ENCODE measurements at places on chromosomes 16 and 17.

DNA sequence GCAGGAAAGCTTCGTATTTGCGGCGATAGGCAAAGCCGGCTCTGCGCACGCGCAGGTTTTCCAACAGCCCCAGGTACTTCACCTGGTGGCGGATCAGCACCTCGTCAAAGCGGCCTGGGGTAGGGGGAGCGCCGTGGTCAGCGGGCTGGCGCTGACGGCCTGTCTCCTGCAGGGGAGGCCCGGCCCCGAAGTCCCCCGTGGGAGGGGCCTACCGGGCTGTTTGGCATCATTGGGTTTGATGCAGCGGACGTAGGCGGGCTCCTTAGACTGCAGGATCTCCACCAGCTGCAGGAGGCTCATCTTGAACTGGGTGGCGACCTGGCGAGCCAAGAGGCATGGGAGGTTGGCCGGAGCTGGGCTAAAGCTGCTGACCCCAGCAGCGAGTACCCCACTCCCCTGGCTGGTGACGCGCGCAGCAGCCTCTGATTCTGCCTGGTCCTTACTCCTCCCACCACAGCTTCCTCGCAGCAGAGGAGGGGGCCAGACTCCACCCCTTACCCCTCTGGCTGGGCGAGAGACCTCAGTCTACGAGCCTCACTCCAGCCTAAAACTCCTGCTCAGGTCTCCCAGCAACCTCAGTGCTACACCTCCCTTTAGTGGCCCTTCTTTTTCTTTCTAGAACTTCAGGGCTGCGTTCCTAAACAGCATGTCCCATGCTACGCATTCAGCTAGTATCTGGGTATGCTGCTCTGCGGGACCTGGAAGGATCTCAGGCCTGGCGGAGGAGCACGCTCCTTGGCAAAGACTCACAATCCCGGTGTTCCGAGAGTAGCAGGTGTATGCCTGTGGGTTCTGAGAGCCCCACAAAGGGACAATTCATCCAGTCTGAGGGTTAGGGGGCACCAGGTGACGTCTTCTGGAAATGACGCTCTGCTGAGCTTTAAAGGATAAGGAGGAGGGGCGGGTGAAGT, 16.1 kb upstream of the CRK start:
- H3K27me3 ChIP-seq = no peaks in the 10 kb centered on the region
- H3K36me3 ChIP-seq = peaks cover 82% of the 10 kb centered on the region
- H3K4me3 ChIP-seq = no peak overlapping the region
- no peaks in the 10 kb centered on the region for H3K4me1 ChIP-seq

GRCh38 chr16:68289621-68290329, 21.0 kb downstream of the SLC7A6OS start:
- H3K4me3 ChIP-seq = no peak overlapping the region
- peak overlapping the region; percentile 83 for H3K27ac ChIP-seq
- no peaks in the 10 kb centered on the region for H3K27me3 ChIP-seq

GRCh38 chr17:32926183-32926582, 1.8 kb upstream of the TMEM98 start:
- H3K4me1 ChIP-seq = peaks cover 21% of the 10 kb centered on the region
- no peak overlapping the region for H3K27ac ChIP-seq

- no peaks in the 10 kb centered on the region for H3K27me3 ChIP-seq
- peak overlapping the region; percentile 15 for H3K4me3 ChIP-seq
- peaks cover 12% of the 10 kb centered on the region for H3K4me1 ChIP-seq
- no peaks in the 10 kb centered on the region for H3K36me3 ChIP-seq
- no peak overlapping the region for H3K27ac ChIP-seq
These were observed 128.7 kb downstream of the PRKCA start for GRCh38 chr17:66430846-66431795.

DNA sequence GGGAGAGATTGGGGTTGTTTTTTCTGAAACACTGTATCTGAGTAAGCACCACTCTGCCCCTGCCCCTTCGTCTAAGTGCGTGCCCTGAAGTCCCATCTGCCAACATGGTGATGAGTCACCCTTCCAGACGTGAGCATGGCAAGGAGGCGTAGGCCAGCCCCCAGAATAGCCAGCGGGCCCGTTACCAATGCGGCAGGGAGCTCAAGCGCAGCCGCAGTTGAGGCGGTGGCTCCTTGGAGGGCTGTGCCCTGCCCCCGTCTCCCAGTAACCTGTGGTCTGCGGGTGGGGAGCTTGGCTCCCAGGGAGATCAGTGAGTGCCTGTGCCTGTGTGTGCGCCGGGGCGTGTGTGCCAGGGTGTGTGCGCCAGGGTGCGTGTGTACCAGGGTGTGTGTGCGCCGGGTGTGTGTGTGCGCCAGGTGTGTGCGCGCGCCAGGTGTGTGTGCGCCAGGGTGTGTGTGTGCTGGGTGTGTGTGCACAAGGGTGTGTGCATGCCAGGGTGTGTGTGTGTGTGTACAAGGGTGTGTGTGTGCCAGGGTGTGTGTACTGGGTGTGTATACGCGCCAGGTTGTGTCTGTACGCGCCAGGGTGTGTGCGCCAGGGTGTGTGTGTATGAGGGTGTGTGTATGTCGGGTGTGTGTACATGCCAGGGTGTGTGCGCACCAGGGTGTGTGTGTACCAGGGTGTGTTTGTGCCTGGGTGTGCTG, 98.6 kb upstream of the CHMP6 start:
- peak overlapping the region; percentile 16 for H3K27ac ChIP-seq
- peak; percentile 30 for DNase-seq
- H3K36me3 ChIP-seq = peaks cover 8% of the 10 kb centered on the region
- no peaks in the 10 kb centered on the region for H3K27me3 ChIP-seq
- H3K4me3 ChIP-seq = no peak overlapping the region
- peaks cover 28% of the 10 kb centered on the region for H3K4me1 ChIP-seq

GRCh38 chr16:30010844-30011713, at the start of gene DOC2A:
DOC2A (minus strand) TSS chr16:30011027; CDS start chr16:30010222, 805 bp downstream.
- no peak for DNase-seq
- peaks cover 11% of the 10 kb centered on the region for H3K4me1 ChIP-seq
- peak within 1 kb of the TSS; percentile 62 for H3K4me3 ChIP-seq
- H3K27me3 ChIP-seq = peaks cover 15% of the 10 kb centered on the region

DNA sequence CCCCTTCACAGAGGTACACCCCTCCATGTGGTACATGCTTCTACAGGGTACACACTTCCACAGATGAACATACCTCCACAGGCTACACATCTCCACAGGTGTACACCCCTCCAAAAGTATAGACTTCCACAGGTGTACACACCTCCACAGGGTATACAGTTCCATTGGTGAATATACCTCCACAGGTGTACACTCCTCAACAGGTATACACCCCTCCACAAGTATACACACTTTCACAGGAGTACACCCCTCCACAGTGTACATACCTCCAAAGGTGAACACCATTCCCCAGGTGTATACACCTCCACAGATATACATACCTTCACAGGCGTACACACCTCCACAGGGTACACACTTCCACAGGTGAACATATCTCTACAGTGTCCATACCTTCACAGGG, 9.4 kb downstream of the FOXN1 start:
- H3K27me3 ChIP-seq = no peaks in the 10 kb centered on the region
- H3K36me3 ChIP-seq = no peaks in the 10 kb centered on the region
- H3K4me3 ChIP-seq = no peak overlapping the region
- H3K4me1 ChIP-seq = no peaks in the 10 kb centered on the region
- no peak overlapping the region for H3K27ac ChIP-seq

GRCh38 chr17:63751806-63752205, 10.2 kb upstream of the STRADA start:
- H3K4me3 ChIP-seq = no peak overlapping the region
- H3K36me3 ChIP-seq = peaks cover 64% of the 10 kb centered on the region
- no peak overlapping the region for H3K27ac ChIP-seq
- H3K4me1 ChIP-seq = no peaks in the 10 kb centered on the region

DNA sequence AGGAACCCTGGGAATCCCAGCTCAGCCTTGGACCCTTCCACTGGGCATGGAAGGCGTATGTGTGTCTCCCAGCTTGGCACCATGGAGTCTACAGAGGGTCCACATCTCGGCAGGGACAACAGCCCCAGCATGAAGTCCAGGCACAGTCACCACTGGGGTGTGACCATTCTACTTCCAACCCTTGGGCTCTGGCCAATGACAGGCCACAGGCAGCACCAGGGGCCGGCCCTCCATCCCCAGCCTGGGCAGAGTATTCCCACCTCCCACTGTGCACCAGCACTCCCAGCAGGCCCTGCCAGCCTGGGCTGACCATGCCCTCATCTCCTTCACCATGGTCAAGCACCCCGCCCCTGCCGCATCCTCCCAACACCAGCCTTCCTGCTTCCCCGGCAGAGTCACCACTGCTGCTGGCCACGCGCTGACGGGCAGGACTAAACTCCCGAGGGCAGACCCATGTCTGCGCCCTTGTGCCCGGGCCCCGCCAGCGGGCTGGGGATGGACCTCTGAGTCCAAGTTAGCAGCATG, 9.5 kb upstream of the PPP1R27 start:
- no peaks in the 10 kb centered on the region for H3K4me1 ChIP-seq
- no peak overlapping the region for H3K27ac ChIP-seq
- H3K27me3 ChIP-seq = no peaks in the 10 kb centered on the region
- H3K36me3 ChIP-seq = peaks cover 55% of the 10 kb centered on the region
- no peak overlapping the region for H3K4me3 ChIP-seq

DNA sequence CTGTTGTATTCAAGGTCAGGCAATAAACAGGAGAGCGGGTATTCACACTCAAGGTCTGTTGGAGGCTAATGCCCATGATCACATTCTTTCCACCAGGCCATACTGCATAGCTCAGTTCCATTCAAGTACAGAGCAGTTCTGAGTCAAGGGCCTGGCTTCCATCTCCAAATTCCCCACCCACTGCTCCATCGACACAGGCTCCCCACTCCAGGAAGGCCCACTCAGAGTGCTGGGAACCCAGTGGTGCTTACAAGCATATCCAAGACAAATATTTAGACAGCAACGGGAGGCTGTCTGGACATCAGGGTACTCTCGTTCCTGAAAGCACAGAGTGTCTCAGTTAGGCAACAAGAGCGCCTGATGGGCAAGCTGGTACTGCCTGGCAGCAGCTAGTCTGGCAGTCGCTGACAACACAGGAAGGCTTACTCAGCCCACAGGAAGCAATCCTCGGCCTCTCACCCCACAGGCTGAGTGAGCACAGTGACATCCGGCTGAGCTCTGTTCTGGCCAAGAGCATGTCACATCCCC, 40.9 kb downstream of the RFFL start:
- H3K27me3 ChIP-seq = no peaks in the 10 kb centered on the region
- peak; percentile 86 for DNase-seq
- no peak overlapping the region for H3K4me3 ChIP-seq
- H3K36me3 ChIP-seq = no peaks in the 10 kb centered on the region
- peak overlapping the region; percentile 87 for H3K27ac ChIP-seq

DNA sequence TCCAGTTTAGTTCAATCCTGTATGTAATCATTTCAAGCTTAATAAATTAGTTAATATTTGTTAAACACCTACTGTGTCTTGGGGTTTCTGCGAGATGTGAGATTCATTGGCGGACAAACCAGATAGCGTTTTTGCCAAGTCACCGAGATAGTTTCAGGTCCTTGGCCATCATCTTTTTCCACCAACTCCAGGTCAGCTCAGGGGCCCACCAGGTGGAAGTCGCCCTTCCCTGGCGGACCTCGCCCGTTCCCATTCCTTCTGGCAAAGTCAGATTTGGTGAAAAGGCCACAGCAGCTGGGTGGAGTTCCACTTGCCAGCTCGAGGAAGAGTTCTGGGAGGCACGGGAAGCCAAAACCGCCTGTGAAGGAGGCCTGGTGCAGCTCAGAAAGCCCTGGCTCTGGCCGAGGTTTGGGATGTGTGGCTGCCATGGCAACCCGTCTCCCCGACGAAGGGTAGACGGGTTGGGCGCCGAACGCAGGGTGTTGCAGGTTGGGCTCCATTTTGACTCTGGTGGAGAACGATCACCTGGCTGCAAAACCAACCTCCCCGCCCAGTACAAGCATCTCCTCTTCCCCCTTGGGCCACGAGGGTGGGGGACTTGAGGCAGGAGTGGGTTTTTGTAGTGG, 39.5 kb downstream of the CMIP start:
- peaks cover 23% of the 10 kb centered on the region for H3K4me1 ChIP-seq
- H3K27me3 ChIP-seq = no peaks in the 10 kb centered on the region
- H3K36me3 ChIP-seq = no peaks in the 10 kb centered on the region
- H3K4me3 ChIP-seq = no peak overlapping the region
- DNase-seq = no peak

DNA sequence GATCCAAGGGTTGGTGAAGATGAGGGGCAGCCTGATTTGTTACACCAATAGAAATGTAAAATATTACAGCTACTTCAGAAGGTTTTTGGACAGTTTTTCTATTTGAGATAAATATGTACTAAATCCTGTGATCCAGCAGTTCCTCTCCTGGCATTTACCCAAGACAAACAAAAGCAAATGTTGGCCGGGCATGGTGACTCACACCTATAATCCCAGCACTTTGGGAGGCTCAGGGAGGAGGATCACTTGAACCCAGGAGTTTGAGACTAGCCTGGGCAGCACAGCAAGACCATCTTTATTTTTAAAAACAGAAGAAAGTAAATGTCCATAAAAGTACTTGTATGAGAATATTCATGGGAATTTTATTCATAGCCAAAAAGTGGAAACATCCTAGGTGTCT, 64.8 kb upstream of the MRC2 start:
- no peak overlapping the region for H3K4me3 ChIP-seq
- no peaks in the 10 kb centered on the region for H3K27me3 ChIP-seq
- H3K36me3 ChIP-seq = peaks cover 13% of the 10 kb centered on the region
- H3K4me1 ChIP-seq = no peaks in the 10 kb centered on the region

- DNase-seq = peak; percentile 23
- no peaks in the 10 kb centered on the region for H3K36me3 ChIP-seq
- no peaks in the 10 kb centered on the region for H3K27me3 ChIP-seq
- H3K4me1 ChIP-seq = peaks cover 12% of the 10 kb centered on the region
These were observed 15.8 kb downstream of the MEOX1 start for GRCh38 chr17:43645765-43646481.

GRCh38 chr17:46135126-46135812, 58.0 kb downstream of the KANSL1 start:
- peaks cover 75% of the 10 kb centered on the region for H3K4me1 ChIP-seq
- no peak overlapping the region for H3K4me3 ChIP-seq
- no peaks in the 10 kb centered on the region for H3K27me3 ChIP-seq
- no peaks in the 10 kb centered on the region for H3K36me3 ChIP-seq
- H3K27ac ChIP-seq = no peak overlapping the region

- no peak overlapping the region for H3K4me3 ChIP-seq
- no peak overlapping the region for H3K27ac ChIP-seq
- no peaks in the 10 kb centered on the region for H3K27me3 ChIP-seq
- peaks cover 19% of the 10 kb centered on the region for H3K4me1 ChIP-seq
These were observed 3.9 kb downstream of the PPM1E start for GRCh38 chr17:58759522-58759921.

GRCh38 chr17:4946312-4946976, 1.9 kb downstream of the PFN1 start:
- H3K27ac ChIP-seq = peak overlapping the region; percentile 93
- peak overlapping the region; percentile 76 for H3K4me3 ChIP-seq
- H3K27me3 ChIP-seq = no peaks in the 10 kb centered on the region

Measured in thoracic aorta (tissue), 2 donors.